ENCODE measurements at places on chromosomes 2 and 18. TPM values are rescaled to one million over a fixed set of nuclear protein-coding genes. Genes with fewer than 3 reads are reported as not detected.

DNA sequence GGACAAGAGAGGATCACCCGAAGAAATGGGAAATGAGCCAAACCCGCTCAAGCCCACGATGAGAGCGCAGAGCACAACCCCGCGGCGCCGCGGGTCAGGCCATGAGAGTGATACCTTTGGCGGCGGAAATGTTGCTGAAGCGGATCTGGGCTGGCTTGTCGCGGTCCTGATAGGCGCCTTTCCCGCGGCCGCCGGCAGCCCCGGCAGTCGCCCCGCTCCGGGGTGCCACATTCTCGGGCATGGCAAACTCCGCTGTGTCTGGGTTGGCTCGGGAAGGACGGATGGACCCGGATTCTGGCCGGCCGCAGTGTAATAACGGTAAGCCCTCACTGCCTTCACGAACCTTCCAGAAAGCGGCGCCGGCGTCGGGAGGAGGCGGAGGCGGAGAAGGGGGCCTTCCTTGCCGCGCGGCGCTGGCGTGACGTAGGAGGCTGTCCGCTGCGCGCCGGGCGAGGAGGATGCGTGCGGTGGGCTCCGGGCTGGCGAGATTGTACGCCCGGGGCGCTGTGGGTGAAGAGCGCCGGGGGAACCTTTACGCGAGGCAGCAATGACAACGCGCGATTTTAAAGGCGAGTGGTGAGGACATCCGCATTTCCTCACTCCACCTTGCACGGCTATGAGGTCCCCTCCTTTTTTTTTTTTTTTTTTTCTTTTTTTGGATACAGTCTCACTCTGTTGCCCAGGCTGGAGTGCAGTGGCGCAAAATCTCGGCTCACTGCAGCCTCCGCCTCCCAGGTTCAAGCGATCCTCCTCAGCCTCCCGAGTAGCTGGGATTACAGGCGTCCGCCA, at the start of gene CCT4:
TSS of gene CCT4 (minus strand) at position 390 of the 789 bp plus-strand sequence. CDS start at position 241, 149 bp downstream.
- peaks cover 29% of the 10 kb centered on the region for H3K4me1 ChIP-seq
- DNase-seq = peak; percentile 92

DNA sequence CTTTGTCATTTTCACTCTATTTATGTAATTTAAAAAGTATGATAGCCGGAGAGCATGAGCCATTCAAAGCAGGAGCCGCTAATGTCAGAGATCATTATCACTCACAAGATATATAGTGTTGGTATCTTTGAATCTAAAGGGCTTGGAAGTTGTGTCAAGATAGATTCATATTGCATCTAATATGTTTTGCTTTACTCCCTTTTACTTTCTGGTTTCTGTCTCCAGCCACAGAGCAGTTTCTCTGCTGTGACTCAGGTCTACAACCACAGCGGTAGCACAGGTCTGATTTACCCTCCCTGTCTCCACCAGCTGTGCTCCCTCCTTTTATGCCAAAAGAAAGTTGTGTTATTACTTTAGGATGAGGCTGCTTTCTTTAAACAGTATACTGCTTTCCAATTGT, 424.0 kb downstream of the ARHGAP15 start:
- H3K27me3 ChIP-seq = no peaks in the 10 kb centered on the region
- H3K27ac ChIP-seq = no peak overlapping the region
- no peak overlapping the region for H3K4me3 ChIP-seq
- DNase-seq = peak; percentile 51
- peaks cover 24% of the 10 kb centered on the region for H3K36me3 ChIP-seq

TMEM237 gene
- total RNA-seq = 19.6 TPM

- no peaks in the 10 kb centered on the region for H3K36me3 ChIP-seq
- peaks cover 15% of the 10 kb centered on the region for H3K4me1 ChIP-seq
These were observed 26.1 kb downstream of the TGFA start for GRCh38 chr2:70527447-70528080.

GRCh38 chr2:230231251-230231650, 5.7 kb downstream of the SP140 start:
- H3K4me3 ChIP-seq = peak overlapping the region; percentile 46
- H3K27me3 ChIP-seq = no peaks in the 10 kb centered on the region
- peaks cover 69% of the 10 kb centered on the region for H3K4me1 ChIP-seq
- peak overlapping the region; percentile 57 for H3K27ac ChIP-seq

GRCh38 chr2:10378189-10378588, 69.9 kb downstream of the ODC1 start:
- H3K4me1 ChIP-seq = peaks cover 58% of the 10 kb centered on the region
- H3K36me3 ChIP-seq = no peaks in the 10 kb centered on the region
- no peak overlapping the region for H3K27ac ChIP-seq
- no peak for DNase-seq

GPATCH11 gene
- 9.9 TPM for total RNA-seq

- no peak overlapping the region for H3K27ac ChIP-seq
- H3K27me3 ChIP-seq = no peaks in the 10 kb centered on the region
- H3K4me1 ChIP-seq = no peaks in the 10 kb centered on the region
- H3K36me3 ChIP-seq = no peaks in the 10 kb centered on the region
- H3K4me3 ChIP-seq = no peak overlapping the region
These were observed 225.8 kb downstream of the PTGR3 start for GRCh38 chr18:74982946-74983635.

- DNase-seq = no peak
- H3K4me3 ChIP-seq = no peak overlapping the region
- no peak overlapping the region for H3K27ac ChIP-seq
These were observed 65.2 kb upstream of the FIGN start for GRCh38 chr2:163800951-163801381.

GRCh38 chr18:73286584-73286983, 418.8 kb upstream of the NETO1 start:
- H3K27me3 ChIP-seq = no peaks in the 10 kb centered on the region
- H3K4me3 ChIP-seq = no peak overlapping the region
- no peak overlapping the region for H3K27ac ChIP-seq
- no peaks in the 10 kb centered on the region for H3K4me1 ChIP-seq
- H3K36me3 ChIP-seq = no peaks in the 10 kb centered on the region

MROH2A gene
- not detected for total RNA-seq

GRCh38 chr2:159004849-159005248, 36.4 kb downstream of the TANC1 start:
- H3K27ac ChIP-seq = no peak overlapping the region
- no peaks in the 10 kb centered on the region for H3K36me3 ChIP-seq
- H3K4me3 ChIP-seq = no peak overlapping the region
- H3K4me1 ChIP-seq = no peaks in the 10 kb centered on the region
- peaks cover 8% of the 10 kb centered on the region for H3K27me3 ChIP-seq
- DNase-seq = no peak

DNA sequence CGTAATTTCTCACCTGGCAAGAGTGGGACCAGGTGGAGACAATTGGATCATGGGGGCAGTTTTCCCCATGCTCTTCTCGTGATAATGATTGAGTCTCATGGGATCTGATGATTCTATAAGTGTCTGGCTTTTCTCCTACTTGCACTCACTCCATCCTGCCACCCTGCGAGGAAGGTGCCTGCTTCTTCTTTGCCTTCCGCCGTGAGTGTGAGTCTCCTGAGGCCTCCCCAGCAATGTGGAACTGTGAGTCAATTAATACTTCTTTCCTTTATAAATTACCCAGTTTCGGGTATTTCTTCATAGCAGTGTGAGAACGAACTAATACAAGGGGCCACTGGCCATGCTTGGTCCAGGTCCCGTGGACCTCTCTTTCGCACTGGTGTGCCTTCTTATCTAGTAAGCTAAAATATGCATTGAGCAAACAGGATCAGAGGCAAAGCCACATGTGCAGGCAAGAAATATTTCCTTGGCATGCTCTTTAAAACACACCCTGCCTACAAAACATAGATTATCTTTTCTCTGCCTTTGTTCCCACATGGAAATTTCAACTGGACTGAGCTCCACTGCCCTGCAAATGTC, 821.1 kb downstream of the TRIB2 start:
- H3K4me1 ChIP-seq = no peaks in the 10 kb centered on the region
- no peaks in the 10 kb centered on the region for H3K27me3 ChIP-seq
- H3K36me3 ChIP-seq = no peaks in the 10 kb centered on the region
- H3K4me3 ChIP-seq = no peak overlapping the region
- DNase-seq = no peak

- no peaks in the 10 kb centered on the region for H3K36me3 ChIP-seq
- DNase-seq = no peak
- H3K4me3 ChIP-seq = no peak overlapping the region
These were observed 61.4 kb downstream of the LRATD1 start for GRCh38 chr2:14693874-14694273.

POU3F3 gene
- total RNA-seq = not detected
